ENCODE measurements at places on chromosomes 4 and X.

DNA sequence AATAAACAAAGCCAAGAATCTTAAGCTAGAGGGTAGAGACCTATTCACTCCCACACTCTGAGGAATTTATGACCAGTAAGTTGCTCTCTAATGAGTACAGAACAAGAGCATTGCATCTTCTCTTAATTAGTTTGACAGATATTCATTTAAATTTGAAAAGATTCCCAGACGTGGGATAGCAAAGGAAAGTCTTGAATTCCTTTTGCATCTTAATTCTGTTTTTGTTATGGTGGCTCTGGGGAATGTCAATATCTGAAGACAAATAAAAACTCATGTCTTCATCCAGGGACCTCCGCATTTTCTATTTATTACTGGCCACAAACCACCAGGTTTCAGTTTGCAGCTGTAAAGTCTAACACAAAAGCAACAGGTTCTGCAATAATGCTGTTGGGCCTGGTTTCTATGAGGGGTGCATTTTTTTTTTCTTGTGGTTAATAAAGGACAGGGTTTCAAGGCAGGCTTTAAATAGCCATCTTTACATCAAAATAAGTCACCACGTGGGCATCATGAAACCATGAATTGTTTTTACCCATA, 172.3 kb downstream of the SHROOM3 start:
- DNase-seq = no peak

GRCh38 chr4:80173841-80174240, 23.5 kb upstream of the PRDM8 start:
- DNase-seq = no peak

GRCh38 chr4:69546134-69546765, 50.5 kb upstream of the UGT2B4 start:
- no peak for DNase-seq

DNA sequence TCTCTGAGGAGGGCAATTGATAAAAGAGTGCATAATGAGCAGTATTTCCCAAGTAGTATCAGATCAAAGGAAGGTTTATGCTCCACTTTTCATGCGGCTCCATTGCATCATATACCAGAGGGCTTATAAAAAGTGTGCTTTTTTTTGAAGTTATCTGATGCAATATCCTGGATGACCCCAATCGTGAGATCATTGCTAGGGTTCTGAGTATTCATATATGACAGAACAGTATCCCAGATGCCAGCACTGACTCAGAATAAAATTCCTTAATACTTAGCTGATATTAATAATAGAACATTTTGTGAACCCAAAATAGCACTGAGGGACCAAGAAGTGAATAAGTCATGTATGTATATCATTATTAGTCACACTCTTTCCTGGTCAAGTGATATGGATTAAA, 945.5 kb upstream of the AGA start:
- no peak for DNase-seq

DNA sequence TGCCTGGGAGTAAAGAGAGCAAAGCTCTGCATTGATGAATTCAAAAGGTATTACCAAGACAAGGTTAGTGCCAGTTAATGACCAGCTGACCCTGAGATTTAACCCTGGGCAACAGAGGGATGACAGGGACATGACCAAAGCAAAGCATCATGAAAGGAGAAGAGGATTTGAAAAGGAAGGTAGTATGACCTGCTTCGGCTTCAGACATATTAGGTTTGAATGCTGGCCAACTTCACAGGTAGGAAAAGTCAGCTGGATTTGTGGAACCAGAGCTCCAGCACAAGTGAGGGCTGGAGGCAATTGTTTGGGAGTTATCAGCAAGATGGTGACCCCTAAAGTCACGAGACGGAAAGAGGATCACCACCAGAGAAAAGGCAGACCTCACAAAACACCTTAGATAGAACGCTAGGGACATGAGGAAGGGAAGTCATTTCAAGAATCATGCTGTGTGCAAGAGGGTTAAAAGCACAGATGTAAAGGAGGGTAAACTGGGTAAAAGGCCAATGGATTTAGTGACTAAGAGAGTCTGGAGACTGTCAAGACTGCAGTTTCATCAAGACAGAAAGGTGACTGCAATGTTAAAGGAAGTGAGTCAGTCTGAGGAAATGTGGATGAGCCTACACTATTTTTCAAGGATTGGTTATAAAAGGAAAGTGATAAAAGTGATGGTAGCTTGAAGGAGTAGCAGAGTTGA, 45.6 kb downstream of the SH3RF1 start:
- DNase-seq = no peak

GRCh38 chr4:164935363-164935762, 42.1 kb downstream of the TRIM61 start:
- DNase-seq = no peak

GRCh38 chr4:152951348-152951747, 15.2 kb downstream of the FHDC1 start:
- no peak for DNase-seq

DNA sequence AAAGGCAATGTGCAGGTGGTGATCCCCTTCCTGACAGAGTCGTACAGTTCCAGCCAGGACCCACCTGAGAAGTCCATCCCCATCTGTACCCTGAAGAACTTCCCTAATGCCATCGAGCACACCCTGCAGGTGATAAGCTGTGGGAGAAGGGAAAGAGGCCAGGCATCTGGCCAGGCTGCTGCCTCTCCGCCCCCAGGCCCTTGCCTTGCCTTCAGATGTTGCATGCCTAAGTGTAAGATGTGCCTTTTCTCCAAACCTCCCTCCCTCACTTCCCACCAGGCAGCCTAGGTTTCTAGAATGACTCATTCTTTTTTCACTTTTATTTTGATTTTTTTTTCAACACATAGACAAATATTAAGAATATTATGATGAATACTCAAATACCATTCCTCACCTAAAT, 12.2 kb upstream of the CDK16 start:
- no peak for DNase-seq
